ENCODE measurements at places on chromosomes 2 and 18.

GRCh38 chr2:150047620-150048222 is 439.7 kb downstream of the RND3 start:
- peak; percentile 24 for DNase-seq

GRCh38 chr2:42205337-42205736 is 36.2 kb downstream of the EML4 start:
- no peak for DNase-seq

DNA sequence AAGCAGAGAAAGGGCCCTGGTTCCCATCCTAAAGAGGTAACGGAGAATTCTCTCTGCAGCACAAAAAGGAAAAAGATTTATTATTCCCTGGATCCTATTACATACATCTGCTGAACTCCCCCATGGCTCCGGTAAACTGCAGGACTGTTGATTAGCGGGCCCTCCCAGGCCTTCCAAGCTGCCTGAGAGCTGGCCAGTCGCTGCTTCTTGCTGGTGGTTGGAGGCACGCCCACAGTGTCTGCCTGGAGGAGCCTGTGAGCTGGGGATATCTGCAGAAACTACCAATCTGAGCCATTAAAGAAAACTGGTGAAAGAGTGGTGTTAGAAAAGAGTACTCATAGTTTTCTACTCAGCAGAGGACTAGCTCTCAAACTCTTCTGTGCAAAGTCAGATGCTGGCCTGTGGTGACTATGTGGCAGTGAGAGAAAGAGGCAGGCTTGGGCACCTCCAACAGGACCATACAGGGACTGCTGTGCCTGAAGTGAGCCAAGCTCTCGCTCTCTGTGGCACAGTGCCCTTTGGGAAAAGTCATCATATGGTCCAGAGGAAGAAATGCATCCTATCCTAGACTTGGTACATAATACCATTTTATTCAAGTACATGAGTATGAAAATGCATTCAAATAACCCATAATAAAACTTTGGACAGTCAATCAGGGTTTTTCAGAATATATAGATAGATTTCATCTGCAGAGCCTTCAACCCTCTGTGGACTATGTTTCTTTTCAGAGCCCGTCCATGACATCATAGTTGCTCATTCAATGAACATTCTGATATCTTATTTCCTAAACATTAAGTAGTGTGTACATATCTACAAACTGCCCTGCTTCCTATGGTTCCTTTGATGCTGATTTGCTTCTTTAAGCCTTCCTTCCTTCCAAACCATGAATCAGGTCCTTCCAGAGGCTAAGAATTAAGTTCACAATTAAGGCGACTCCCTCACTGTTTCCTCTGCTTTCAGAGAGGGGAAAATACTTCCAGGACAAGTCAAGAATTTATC is 242.0 kb upstream of the LYPD1 start:
- no peak for DNase-seq

- no peak for DNase-seq
Measured at GRCh38 chr18:11215216-11215615, 65.8 kb upstream of the PIEZO2 start.

DNA sequence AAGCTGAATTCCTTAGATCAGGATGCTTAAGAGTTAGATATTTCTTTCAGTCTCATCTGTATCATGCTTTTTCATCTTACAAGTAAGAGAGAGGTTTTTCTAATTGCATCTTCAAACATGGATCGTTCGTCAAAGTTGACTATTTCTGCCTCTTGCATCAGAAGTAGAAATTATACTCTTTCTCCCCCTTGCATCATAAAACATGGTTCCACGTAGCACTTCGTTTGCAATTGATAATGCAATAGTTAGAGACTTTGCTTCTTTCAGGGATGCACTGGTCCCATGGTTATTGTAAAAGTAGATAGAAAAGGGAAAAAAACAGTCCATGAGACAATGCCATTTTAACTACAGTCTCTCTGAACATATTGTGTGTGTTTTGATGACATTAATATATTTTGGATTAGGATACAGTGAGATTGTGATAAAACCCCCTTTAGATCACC is 75.1 kb upstream of the PARD3B start:
- no peak for DNase-seq

- DNase-seq, result no peak
Measured at GRCh38 chr2:121398853-121399252, 113.9 kb upstream of the TFCP2L1 start.

GRCh38 chr2:126635736-126636135 is 20.2 kb upstream of the GYPC start:
- DNase-seq, result no peak

- no peak for DNase-seq
Measured at GRCh38 chr2:120722246-120722567, 13.5 kb upstream of the GLI2 start.

- peak; percentile 77 for DNase-seq
Measured at GRCh38 chr2:165586019-165586418, 116.5 kb downstream of the CSRNP3 start.

GRCh38 chr18:51053814-51054213 is 23.8 kb downstream of the SMAD4 start:
- no peak for DNase-seq

- no peak for DNase-seq
Measured at GRCh38 chr2:216012830-216013079, 596 bp downstream of the MREG start.

- no peak for DNase-seq
Measured at GRCh38 chr18:78105611-78106010, 856.0 kb downstream of the GALR1 start.

DNA sequence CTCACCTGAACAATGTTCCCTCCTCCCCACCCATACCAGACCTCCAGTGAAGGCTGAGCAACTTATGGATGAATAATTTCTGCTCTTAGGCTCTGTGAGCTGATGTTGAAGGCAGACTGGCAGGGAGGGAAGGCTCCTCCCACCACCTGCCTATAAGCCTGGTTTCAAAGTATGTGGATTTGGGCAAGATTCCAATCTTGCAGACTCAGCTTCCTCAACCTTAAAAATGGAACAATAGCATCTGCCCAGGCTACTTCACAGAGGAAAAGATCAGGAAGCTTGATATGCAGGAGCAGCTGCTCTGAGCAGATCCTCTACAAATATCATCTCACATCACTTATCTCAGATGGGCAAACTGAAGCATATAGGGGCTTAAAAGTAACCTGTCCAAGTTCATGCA is 112.2 kb downstream of the ZFP36L2 start:
- peak; percentile 88 for DNase-seq

GRCh38 chr18:2301316-2301715 is 270.0 kb downstream of the METTL4 start:
- no peak for DNase-seq

- DNase-seq, result no peak
Measured at GRCh38 chr2:62531594-62531993, 25.6 kb upstream of the TMEM17 start.

- DNase-seq, result no peak
Measured at GRCh38 chr2:31240381-31241365, 6.7 kb downstream of the EHD3 start.

- no peak for DNase-seq
Measured at GRCh38 chr2:124589971-124590370, 564.9 kb downstream of the CNTNAP5 start.

GRCh38 chr2:57696016-57696415 is 350.6 kb upstream of the VRK2 start:
- peak; percentile 75 for DNase-seq

DNA sequence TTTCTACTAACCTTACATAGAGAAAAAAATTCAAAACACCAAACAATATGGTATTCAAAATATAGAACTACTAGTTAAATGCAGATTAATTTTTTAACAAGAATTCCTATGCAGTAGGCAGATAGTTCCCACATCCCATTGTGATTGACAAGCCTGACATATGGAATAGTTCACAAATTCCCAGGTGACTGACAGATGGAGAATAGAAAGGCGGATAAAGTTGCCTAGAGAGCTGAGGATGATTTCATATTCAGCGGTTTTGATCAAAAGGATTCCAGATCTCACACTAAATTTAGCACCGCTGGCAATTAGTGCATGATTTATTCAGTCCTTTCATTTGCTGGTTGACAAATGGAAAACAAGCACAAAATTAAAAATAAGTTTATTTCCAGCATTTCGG is 733.7 kb upstream of the POU3F3 start:
- no peak for DNase-seq

- no peak for DNase-seq
Measured at GRCh38 chr2:114546531-114546930, 104.1 kb downstream of the DPP10 start.
